Hippocampal formation (tissue), 2 donors: ENCODE measurements at places on chromosomes 7 and 10.

DNA sequence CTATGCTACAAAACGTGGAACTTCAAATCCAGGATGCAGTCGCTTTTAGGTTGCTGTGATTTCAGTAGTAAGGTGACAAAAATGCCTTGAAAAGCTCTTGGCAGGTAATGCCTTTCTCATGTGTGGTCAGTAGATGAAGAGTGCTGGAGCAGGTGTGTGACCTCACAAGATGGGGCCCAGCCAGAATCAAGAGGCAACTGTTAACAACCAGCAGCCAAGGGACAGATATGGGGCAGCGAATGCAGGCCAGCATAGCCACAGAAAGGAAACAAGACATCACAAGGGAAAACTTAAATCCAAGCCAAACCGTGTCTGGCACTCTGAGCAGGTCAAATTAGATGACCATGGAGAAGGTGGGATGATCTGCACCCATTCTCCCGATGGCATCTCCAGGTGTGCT lies 12.3 kb downstream of the HUS1 start:
- no peak for DNase-seq

DNA sequence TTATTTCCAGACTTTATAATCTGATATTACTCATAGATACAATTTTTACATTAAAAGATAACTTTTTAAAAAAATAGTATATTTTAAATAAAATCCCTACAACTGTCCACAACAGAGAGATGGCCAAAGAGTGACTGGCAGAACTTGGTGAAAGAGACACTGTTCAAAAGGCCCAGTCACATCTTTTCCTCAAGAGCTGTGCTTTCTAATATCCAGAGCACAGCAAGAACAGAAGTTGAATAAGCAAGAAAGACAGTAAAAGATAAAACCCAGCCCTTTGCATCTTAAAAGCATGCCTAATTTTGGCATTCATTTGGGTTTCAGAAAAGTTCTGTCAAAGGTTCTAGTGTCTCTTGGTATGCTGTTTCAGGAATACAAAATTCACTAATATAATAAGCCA lies 6.9 kb downstream of the WASL start:
- no peak for DNase-seq

- no peak for DNase-seq
These were observed 114.8 kb downstream of the JAZF1 start for GRCh38 chr7:28065721-28066285.

GRCh38 chr10:87979847-87980246 lies 116.4 kb downstream of the PTEN start:
- no peak for DNase-seq

DNA sequence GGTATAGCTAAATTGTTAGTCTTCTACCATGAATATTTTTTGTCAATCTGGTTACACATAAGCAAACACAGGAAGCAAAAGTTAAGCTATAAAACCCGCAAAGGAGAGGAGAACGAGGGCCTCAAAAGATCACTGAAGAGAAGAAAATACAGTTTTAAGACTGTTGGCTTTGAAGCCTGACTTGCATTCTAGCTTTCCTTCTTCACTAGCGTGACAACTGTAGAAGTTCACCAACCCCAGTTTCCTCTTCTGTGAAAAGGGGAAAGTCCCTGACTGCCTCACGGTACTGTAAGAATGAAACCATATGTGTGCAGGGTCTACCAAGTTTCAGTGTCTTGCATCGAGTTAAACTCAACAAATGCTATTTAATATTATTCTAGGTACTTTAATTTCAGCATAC lies 7.5 kb upstream of the LRRN3 start:
- DNase-seq: no peak

- no peak for DNase-seq
These were observed 6.8 kb upstream of the RASSF4 start for GRCh38 chr10:44952779-44953231.

DNA sequence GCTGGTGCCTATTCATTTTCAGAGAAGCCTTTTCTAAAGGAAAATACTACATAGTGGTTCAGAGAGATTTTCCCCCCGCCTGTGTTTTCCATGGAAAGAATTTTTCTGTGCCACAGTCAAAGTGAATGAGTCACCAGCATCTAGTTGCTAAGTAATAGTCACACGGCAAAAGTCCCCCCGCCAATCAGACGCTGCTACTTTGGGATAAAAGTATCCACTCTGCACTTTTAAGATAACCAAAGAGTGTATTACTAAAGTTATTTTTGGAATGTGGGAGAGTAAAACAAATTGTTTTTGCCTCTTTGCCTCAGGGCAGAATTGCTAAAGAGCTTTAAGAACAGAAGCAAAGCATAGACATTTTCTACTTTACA lies 23.5 kb downstream of the ABLIM1 start:
- DNase-seq: peak; percentile 16

GRCh38 chr7:79293655-79294142 lies 159.8 kb downstream of the MAGI2 start:
- DNase-seq: no peak

DNA sequence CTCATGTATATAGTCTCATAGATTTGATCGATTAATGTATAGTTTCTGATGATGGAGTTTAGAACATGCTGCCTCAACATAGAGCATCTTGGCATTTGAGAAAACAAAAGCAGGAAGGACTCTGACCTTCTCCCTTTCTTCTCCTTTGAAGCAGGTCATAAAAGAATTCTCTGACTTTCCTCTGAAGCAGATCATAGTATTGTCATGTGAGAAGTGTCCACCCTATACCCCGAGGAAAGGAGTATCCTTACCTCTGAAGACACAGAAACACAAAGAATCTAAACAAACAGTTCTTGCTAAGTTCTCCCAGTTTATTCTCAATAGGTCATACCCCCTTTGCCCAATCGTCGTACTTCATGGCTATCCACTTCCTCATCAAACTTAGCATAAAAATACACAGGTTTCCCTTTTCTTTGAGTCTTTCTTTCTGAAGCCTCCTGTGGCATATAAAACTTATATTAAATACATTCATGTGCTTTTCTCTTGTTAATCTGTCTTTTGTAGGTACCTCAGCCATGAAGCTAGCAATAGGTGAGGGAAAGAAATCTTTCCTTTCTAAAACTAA lies 194.9 kb downstream of the REEP3 start:
- no peak for DNase-seq

GRCh38 chr10:101631821-101632475 lies 43.8 kb downstream of the DPCD start:
- DNase-seq: no peak

DNA sequence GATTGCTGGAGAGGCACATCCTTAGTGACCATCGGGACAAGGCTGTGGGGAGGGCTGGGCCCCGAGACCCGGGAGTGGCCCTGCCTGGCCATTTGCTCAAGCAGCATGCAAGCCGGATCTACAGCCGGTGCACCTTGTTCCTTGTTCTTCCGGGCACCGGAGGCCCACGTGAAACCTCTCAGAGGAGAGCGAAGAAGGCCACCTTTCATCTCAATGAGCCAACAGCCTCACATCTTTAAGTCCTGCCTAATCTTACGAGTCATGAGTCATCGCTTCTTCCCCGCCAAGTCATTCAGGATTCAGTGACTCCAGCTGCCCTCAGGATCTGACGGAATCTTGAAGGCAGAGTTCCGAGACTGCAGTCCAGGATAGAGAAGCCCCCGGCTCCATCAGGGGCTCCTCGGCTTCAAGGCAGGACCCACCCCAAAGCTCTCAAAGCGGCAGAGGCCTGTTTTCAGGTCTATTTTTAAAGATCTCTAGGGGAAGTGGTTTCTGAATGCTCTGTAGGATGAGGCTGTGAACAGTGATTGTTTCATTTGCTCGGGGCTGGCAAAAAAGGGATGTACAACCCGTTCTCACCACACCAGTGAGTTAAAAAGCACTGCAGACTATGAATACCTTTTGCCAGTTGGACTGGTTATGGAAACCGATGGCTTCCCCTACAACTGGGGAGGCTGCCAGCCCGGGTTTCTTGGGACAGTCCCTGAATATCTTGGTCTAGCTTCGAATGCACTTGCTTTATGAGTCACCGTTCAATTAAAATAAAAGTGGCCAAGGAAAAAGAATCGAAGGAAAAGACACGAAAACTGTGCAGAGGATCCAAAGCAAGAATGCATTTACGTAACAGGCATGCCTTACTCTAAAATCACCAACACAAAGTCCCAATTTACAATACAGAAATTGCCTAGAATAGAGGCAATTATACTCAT lies 57.2 kb upstream of the ECHDC3 start:
- DNase-seq: peak; percentile 43

DNA sequence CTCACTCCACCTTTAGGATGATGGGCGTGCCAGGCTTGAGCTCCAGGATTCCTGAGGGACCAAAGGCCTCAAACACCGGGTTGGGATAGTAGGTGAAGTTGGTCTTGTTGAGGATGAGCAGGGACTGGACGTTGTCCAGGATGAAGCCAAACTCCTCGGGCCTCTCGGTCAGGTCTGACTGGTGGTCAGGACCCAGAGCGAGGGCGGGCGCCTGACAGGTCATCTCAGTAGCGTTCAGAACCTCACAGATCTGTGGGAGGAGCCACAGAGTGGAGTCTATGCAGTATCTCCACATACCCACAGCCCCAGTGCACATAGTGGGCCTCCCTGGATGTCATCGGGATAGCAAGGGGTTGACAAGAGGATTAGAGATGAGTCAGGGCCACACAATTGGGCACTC lies 394.9 kb downstream of the PLXNA4 start:
- DNase-seq: no peak

- DNase-seq: no peak
These were observed 1216.5 kb downstream of the SORCS3 start for GRCh38 chr10:105857268-105858264.

DNA sequence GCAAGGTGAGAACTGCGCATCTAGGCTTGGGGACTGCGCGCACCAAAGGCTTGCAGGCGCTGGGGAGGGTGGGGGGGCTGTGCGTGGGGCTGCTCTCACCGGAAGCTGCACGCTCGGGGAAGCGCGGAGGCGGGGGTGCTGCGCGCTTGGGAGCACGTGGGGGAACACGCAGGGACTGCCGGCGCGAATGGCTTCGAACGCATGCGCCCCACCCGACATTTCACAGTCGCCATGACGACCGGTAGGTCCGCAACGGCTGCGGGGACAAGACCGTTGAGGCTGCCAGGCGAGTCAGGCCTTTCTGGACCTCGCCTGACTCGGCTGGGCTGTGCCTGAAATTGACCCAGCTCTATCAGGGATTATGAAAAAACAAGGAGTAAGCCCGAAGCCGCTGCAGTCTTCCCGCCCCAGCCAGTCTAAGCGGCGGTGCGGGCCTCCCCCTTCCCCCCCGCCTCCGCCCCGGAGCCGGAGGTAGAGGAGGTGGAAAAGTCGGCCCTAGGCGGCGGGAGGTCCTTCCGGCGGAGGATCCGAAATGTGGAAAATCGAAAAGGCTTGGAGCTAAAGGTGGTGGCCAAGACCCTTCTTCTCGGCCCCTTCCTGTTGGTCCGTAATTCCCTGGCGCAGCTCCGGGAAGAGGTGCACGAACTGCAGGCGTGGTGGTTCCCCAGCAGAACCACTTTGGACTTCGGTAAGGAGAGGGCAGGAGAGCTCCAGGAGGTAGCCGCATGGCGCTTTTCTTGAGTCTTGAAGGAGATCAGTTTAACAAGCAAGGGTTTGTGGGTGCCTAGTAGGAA lies 34.9 kb upstream of the STEAP1 start:
- peak; percentile 11 for DNase-seq

DNA sequence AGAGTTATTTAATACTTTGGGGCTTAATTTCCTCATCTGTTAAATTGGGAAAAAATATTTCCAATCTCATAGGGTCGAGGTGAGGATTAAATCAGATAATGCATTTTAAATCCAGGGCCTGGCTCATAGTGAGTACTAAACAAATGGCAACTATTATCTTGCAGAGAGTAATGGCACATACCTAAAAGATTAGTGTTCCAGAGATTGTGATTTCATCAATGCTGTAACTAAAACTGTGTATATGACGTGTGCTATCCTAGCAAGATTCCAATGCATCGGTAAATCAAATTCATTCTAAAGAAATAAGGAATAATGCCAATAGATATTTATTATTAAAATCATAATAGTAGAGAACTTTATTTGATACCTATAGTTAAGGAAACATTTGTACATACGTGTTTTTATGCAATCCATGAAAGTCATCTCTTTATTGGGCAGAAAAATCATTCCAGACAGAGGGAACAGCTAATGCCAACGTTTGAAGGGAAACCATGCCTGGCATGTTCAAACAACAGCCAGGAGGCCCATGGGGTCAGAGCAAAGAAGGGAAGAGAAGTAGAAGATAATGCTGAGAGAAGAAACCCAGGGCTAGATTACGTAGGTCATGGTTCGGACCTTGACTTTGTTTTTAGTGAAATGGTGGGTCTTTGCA lies 174.8 kb upstream of the AGR3 start:
- DNase-seq: no peak

DNA sequence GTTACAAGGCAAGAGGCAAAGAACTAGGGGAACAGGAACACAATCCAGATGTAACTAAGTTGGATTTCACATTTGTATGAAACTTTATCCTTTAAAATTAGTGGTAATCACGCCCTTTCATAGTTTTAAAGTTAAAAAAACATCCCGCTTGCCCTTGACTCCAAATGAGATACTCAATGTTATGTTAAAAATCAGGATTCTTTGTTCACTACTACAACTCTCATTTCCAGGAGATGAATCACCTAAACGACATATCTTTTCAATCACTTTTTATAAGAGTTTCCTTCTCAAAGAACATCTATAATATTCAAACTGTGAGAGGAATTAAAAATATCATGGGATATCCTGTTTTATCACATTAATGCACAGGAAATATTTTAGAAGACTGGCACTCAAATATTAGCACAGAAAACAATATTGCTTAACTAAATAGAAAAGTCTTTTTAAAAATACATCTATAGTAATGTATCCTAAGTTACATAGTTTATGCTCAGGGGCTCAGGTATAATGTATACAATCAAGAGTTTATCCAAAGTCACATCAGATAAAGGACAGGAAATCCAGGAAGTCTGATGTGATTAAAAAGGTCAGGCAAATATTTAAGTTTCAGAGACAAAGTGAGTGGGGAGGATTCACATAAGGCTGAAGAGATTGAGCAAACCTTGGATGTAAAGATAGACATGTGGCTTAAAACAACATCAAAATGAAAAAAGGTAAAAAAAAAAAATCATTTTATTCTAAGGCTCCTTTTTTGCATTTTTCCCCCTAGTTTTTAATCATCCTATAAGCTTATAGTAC lies 41.9 kb downstream of the CADPS2 start:
- no peak for DNase-seq

DNA sequence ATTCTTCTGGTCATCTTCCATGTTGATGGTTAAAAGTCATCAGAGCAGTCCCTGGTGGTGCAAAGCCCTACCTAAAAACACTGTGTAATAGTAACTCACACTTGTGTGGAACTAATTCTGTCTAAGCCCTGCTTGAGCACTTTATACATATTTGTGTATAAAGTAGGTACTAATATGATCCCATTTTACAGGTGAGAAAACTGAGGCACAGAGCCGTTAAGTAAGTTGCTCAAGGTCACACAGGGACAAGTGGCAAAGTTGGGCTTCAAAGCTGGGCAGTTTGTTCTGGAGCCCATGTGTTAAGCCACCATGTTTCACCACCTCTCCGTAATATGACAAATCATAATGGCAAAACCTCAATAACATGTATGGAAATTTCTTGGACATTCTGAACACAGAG lies 48.1 kb downstream of the BPGM start:
- DNase-seq: no peak
